Stomach (tissue), 19 donors: ENCODE measurements at places on chromosomes 1 and 21. TPM values are rescaled to one million over a fixed set of nuclear protein-coding genes. Genes with fewer than 3 reads are reported as not detected.

Gene CCDC181
- not detected for total RNA-seq

Gene HORMAD1
- not detected for total RNA-seq

Gene RPS8
- 1,701 TPM for total RNA-seq

Gene ZMYND12
- not detected for total RNA-seq

Gene KANK4
- total RNA-seq, result not detected

Gene DRAXIN
- total RNA-seq, result not detected

Gene C1orf56
- 6.4 TPM for total RNA-seq

Gene LRRN2
- 4.1 TPM for total RNA-seq

Gene PADI2
- 4.2 TPM for total RNA-seq

Gene NIBAN1
- 9.8 TPM for total RNA-seq

Gene NKAIN1
- not detected for total RNA-seq

Gene C1orf141
- not detected for total RNA-seq

Gene TRIM67
- total RNA-seq, result 0.18 TPM

Gene S100A1
- total RNA-seq, result not detected

Gene SLC19A1
- total RNA-seq, result 3.9 TPM

Gene PLA2G2C
- total RNA-seq, result 1.3 TPM

Gene CCDC27
- total RNA-seq, result not detected

Gene KCNN3
- 7.3 TPM for total RNA-seq

Gene AIM2
- not detected for total RNA-seq

Gene OR2T34
- total RNA-seq, result not detected

Gene PRDM16
- 195 TPM for total RNA-seq

Gene FRRS1
- 21.1 TPM for total RNA-seq

Gene S100A2
- 2.2 TPM for total RNA-seq

Gene HLCS
- total RNA-seq, result 15.4 TPM

Gene FCAMR
- total RNA-seq, result not detected

Gene DENND2D
- total RNA-seq, result 121 TPM

Gene FMOD
- total RNA-seq, result 14.7 TPM

Gene CELA3B
- total RNA-seq, result not detected

Gene RNU1-2
- 9,966 TPM for total RNA-seq

Gene PTGS2
- 3.5 TPM for total RNA-seq

Gene XCL1
- total RNA-seq, result not detected

Gene F13B
- 1.5 TPM for total RNA-seq

Gene EFNA3
- not detected for total RNA-seq

Gene FLG2
- not detected for total RNA-seq

Gene PCNX2
- 9.3 TPM for total RNA-seq

Gene CYP4Z1
- not detected for total RNA-seq

Gene SAMD13
- total RNA-seq, result 7.5 TPM

Gene RNF207
- total RNA-seq, result 11.9 TPM

Gene AUNIP
- total RNA-seq, result not detected

Gene SPRR5
- total RNA-seq, result not detected

Gene LIPI
- not detected for total RNA-seq
